ENCODE measurements at places on chromosomes 2 and 18. TPM values are rescaled to one million over a fixed set of nuclear protein-coding genes. Genes with fewer than 3 reads are reported as not detected.

Gene ARHGAP28
- 0.03 TPM for total RNA-seq

Gene TRIM43
- not detected for total RNA-seq

Gene CCDC150
- total RNA-seq = 3.0 TPM

Gene MYL12B
- 369 TPM for total RNA-seq

Gene BOLL
- total RNA-seq = not detected

Gene PRSS56
- not detected for total RNA-seq

Gene GLI2
- total RNA-seq = 10.0 TPM

Gene DGKD
- total RNA-seq = 17.8 TPM

Gene CCDC121
- total RNA-seq = 1.8 TPM

Gene ZNF516
- total RNA-seq = 22.1 TPM

Gene PID1
- total RNA-seq = 48.6 TPM

Gene FOXD4L1
- total RNA-seq = 0.13 TPM

Gene CFC1B
- not detected for total RNA-seq

Gene DSC2
- total RNA-seq = 0.07 TPM

Gene LBX2
- 0.59 TPM for total RNA-seq

Gene ZC3H15
- total RNA-seq = 55.7 TPM

Gene STPG4
- 0.20 TPM for total RNA-seq

Gene ELOA2
- not detected for total RNA-seq
